ENCODE measurements at places on chromosomes 5 and 9.

- DNase-seq, result peak; percentile 14
These were observed 12.7 kb downstream of the KCTD16 start for GRCh38 chr5:144183254-144183889.

DNA sequence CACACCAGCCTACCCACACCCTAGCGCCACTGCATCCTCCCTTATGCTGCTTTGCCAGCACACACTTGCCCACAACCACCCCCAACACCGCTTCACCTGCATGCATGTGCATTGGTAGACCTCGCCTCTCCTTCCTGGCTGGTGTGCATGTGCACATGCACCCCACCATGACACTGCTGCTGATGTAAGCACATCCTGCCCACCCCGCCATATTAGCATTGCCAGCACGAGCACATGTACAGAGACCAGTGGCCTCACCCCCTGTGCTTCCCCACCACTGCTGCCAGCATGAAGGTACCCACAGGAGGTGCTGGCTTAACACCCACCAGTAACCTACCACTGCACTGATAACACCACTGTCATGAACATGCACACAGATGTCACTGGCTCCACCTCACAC is 218.2 kb downstream of the SLCO4C1 start:
- DNase-seq, result no peak

GRCh38 chr5:124923131-124923530 is 176.7 kb upstream of the ZNF608 start:
- no peak for DNase-seq

DNA sequence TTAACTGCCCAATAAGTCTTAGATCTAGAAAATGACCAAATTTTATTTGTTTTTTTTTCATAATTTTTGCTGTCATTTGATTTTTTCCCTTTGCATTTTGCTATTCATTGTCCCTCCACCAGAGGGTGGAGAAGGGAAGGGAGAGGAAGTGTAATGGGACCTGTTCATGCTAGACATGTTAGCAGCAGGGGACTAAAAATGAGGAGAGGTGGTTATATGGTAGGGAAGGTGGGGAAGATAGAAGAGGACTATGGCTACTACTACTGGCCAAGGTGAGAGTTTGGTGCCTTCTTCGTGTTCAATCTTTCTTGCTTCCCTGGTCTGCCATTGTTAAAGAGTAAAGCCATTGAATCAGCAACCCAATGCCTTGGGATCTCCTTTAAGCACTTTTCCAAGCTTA is 6.4 kb downstream of the GRIA1 start:
- no peak for DNase-seq

DNA sequence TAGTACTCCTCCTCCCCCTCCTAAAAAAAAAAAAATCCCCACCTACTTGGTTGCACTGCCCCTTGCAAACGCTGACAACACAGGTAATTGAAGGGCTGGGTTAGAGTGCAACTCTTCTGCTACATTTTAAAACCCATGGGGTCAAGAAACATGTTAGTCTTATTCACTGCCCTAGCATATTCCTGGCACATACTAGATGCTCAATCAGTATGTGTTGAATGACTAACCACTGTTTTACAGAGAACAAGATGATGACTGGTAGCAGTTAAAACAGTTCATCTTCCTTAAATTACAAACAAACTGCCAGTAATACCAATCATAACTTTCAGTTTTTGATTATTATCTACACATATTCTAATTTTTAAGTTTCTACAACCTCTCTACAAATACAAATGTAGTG is 124.4 kb downstream of the NFIB start:
- no peak for DNase-seq

DNA sequence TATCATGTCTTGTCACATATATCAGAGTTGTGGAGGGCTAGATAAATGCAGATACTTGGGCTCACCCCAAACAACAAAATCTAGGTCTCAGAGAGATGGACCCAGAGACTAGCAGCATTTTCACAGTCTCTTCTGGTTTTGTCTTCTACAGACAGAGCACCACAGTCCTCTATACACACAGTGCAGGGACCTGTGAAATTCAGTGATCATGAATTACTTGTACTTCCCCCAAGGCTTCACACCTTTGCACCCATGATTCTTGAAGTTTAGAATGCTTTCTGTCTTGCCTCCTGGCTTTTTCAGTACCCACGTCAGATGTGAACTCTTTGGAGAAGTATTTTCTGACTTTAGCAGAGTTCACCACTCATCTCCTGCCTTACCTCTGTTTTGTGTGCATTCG is 371.5 kb upstream of the PRR16 start:
- DNase-seq, result no peak

DNA sequence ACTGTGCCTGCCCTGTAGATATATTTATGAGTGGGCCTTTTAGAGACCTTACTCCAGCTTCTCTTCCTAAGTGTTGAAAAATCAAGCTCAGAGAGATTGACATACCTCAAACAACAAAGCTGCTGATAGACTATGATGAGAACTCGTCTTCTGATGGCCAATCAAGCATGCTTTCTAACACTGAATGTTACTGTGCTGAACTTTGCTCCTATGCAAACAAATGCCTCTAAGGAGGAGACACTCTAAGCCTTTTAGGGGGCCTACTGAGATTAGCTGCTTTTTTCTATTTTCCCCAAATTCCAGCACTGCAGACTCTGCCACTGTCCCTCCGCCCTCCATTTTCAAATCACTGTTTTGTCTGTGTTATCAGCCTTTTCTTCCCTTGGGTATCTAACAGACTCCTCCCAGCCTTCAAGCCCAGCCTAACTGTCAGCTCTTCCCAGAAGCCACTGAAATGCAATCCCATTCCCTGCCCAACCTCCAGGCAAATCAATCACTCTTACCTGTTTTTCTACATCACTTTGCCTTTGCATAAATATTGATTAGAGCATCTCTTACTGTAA is 39.5 kb downstream of the TXNDC8 start:
- no peak for DNase-seq

DNA sequence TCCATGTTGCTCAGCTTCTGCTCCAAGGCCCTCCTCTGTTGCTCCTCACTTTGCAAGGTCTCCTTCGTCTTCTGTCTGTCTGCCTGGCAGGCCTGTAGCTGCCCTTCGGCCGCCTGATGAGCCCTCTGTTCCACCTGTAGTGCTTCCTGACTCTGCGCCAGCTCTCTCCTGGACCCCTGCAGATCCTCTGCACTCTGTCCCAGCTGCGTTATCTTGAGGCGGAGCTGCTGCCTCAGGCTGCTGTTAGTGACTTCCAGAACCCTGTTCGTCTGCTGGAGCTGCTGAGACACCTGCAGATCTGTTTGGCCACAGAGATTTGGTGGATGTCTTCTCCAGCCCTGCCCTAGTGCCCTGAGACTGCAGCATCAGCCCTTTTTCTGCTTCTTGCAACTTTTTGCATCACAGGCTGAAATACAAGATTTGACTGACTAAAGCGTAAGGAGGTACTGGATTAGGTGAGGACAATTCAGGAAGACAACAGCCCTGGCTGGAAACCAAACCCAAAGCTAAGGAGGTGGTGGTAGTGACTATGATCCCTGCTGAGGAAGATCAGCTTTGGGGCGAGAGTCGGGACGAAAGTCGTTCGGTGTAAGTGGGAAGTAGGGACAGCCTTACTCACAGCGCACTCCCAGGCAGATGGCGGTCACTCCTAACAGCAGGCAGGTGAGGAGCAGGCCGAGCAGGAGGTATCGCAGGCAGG is 2.1 kb downstream of the CD72 start:
- no peak for DNase-seq

DNA sequence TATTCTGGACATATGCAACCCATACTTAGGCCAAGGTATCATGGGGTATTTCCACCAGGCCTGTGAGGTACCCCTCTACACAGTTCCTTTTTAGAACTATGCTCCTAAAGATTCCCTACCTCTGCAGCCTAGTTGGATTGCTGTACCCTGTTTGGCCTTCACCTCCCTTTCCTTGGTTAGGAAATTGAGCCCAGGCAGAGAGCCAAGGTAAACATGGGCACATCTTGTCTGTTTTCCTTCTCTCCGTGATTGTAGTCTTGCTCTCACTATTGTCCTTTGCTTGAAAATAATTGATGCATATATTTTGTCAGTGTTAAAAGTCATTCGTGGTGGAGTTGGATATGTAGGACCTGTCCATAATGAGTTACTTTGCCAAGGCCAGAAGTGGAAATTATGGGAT is 26.7 kb downstream of the BDP1 start:
- no peak for DNase-seq

GRCh38 chr9:107154766-107155165 is 128.3 kb upstream of the RAD23B start:
- no peak for DNase-seq

GRCh38 chr5:113202287-113202686 is 225.7 kb downstream of the DCP2 start:
- DNase-seq, result no peak

DNA sequence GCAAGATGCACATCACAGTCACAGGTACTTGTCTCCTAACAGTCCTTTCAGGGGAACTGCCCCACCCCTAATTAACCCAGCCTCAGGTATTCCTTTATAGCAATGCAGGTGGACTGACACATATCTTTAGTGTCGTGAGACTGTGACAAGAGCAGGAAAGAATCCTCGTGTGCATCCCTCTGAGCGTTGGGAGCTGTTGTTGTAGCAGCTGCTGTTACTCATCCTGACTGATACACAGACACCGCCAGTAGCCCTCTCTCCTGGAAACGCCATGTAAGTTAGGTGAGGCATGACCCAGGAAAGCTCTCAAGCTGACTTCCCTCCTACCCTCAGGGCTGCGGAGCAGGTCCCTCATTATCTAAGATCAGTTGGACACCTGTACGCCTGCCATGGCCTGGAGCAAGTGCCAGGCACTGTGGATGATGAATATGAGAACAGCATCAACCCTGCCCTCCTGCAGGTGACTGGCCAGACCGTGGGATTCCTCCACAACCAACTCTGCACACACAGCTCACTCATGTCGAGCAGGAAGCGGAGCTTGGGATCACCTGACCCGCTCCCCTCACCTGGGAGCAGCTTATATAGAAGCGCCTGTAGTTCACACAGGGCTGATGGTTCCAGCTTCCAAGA is 10.2 kb upstream of the LCN15 start:
- peak; percentile 1 for DNase-seq

DNA sequence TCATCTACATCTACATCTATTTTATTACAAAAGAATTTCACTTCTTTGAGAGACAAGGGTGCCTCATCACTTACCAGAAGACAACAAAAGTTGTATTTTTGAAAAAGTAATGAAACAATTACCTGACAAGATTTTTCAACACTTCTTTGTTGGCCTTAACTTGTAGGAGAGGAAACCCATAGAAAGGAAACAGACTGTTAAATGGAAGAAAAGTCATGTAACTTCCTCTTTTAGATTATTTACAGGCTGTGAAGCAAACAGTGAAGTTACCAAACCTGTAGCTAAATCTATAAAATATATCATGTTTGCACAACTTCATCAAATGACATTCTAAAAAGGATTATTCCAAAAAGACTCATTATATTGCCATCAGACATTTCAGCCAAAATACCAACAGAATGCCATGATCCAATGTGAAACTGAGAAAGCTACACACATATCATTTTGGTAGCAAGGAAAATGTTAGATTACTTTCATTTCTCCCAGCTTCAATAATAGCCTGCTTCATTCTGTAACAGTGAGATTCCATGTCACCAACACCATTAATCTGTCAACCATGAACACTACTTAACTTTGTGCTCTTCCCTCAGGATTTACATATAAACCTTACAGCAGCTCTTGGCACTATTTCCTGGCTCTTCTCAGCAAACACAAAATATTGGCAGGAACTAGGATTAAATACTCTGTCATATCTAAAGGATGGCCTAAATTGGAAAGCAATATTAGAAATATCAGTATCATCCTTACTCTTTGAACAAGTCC is 122.5 kb downstream of the MCTP1 start:
- DNase-seq, result no peak

- DNase-seq, result no peak
These were observed 1043.0 kb upstream of the C9orf72 start for GRCh38 chr9:28616310-28616709.

GRCh38 chr5:133293960-133294359 is 242.1 kb downstream of the HSPA4 start:
- no peak for DNase-seq

- DNase-seq, result no peak
These were observed 9.4 kb upstream of the ABO start for GRCh38 chr9:133284362-133284761.

DNA sequence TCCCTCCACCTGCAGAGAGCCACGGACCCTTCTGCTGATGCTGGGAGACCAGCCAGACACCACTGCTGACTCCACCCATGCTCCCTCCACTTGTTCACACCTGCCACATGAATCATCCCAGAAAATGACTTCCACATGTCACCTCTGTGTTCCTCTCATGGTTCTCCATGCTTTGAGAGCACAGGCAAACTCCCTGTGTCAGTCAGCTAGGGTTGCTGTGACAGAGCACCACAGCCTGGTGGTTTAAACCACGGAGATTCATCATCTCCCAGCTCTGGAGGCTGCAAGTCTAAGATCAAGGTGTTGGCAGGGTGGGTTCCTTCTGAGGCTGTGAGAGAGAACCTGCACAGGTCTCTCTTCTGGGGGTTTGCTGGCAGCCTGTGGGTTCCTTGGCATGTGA is 381.4 kb downstream of the GADD45G start:
- DNase-seq, result no peak

DNA sequence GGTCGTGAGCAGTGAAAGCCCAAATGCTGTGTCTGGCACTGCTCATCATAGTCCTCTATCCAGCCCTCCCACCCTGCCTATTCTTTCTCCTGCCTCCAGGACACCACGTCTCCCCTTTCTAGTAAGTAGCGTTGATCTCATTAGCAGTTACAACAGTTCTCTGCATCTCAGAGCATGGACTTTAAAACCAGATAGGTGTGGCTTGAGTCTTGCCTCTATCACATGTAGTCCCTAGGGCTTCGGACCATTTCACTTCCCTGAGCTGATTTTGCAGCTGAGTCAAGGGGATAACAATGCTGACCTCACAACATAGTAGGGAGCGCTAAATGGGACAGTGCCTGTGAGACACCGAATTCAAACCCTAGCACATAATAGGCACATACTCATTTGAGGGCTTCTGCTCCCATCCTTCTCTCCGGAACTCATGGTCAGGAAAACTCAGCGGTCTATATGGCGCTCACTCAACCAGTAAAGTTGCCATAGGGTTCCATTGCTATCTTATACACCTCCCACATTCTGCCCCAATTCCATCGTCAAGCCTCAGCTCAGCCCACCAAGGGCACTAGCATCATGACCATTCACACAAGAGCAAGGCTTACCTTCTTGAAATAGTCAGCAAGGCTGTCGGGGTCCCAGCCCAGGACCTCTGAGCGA is 515 bp downstream of the LCP2 start:
- peak; percentile 44 for DNase-seq

DNA sequence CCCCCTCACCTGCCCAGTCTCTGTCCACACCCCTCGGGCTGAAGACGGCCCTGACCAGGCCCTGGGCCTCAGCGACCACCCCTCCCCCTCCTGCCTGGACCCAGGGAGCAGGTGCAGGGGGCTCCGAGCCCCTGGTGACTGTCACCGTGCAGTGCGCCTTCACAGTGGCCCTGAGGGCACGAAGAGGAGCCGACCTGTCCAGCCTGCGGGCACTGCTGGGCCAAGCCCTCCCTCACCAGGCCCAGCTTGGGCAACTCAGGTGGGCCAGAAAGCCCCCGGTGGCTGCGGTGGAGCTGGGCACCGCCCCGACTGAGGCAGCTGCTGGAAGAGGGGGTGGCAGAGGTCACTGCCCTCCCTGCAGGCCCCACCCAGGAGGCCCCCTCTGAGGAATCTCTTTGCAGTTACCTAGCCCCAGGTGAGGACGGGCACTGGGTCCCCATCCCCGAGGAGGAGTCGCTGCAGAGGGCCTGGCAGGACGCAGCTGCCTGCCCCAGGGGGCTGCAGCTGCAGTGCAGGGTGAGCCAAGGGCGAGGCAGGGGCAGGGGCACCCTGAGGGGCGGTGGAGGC is 7.7 kb downstream of the ENTPD8 start:
- DNase-seq, result no peak
